Ascending aorta (tissue), 2 donors: ENCODE measurements at places on chromosomes 7 and 10. TPM values are rescaled to one million over a fixed set of nuclear protein-coding genes. Genes with fewer than 3 reads are reported as not detected.

Gene TRIL
- total RNA-seq: 13.5 TPM

Gene FRMD4A
- total RNA-seq: 108 TPM

Gene ZPBP
- total RNA-seq: not detected

Gene ELOVL3
- not detected for total RNA-seq

Gene CREB5
- total RNA-seq: 143 TPM

Gene PLEKHS1
- not detected for total RNA-seq

Gene STRA8
- total RNA-seq: not detected

Gene IPMK
- 2.8 TPM for total RNA-seq

Gene LRRC17
- 10.5 TPM for total RNA-seq

Gene UCMA
- not detected for total RNA-seq

Gene PTPRN2
- 7.3 TPM for total RNA-seq

- no peak for DNase-seq
- no peaks in the 10 kb centered on the region for H3K36me3 ChIP-seq
- no peaks in the 10 kb centered on the region for H3K4me1 ChIP-seq
Observed at GRCh38 chr10:12434277-12434676, 84.9 kb downstream of the CAMK1D start.

GRCh38 chr10:111203615-111204014, 126.8 kb downstream of the ADRA2A start:
- no peak overlapping the region for H3K4me3 ChIP-seq
- H3K27me3 ChIP-seq: no peaks in the 10 kb centered on the region
- H3K4me1 ChIP-seq: no peaks in the 10 kb centered on the region

GRCh38 chr7:121214657-121215056, 114.1 kb upstream of the WNT16 start:
- no peak for DNase-seq
- no peak overlapping the region for H3K27ac ChIP-seq
- no peaks in the 10 kb centered on the region for H3K27me3 ChIP-seq
- no peak overlapping the region for H3K4me3 ChIP-seq
- peaks cover 5% of the 10 kb centered on the region for H3K4me1 ChIP-seq
- H3K36me3 ChIP-seq: no peaks in the 10 kb centered on the region

- no peaks in the 10 kb centered on the region for H3K27me3 ChIP-seq
- no peak overlapping the region for H3K4me3 ChIP-seq
- no peaks in the 10 kb centered on the region for H3K36me3 ChIP-seq
- no peak for DNase-seq
- no peaks in the 10 kb centered on the region for H3K4me1 ChIP-seq
- no peak overlapping the region for H3K27ac ChIP-seq
Observed at GRCh38 chr7:158257001-158257400, 330.6 kb downstream of the PTPRN2 start.

GRCh38 chr7:52741670-52742290, 293.7 kb upstream of the POM121L12 start:
- no peak overlapping the region for H3K27ac ChIP-seq
- DNase-seq: no peak
- H3K27me3 ChIP-seq: no peaks in the 10 kb centered on the region
- H3K4me1 ChIP-seq: no peaks in the 10 kb centered on the region

DNA sequence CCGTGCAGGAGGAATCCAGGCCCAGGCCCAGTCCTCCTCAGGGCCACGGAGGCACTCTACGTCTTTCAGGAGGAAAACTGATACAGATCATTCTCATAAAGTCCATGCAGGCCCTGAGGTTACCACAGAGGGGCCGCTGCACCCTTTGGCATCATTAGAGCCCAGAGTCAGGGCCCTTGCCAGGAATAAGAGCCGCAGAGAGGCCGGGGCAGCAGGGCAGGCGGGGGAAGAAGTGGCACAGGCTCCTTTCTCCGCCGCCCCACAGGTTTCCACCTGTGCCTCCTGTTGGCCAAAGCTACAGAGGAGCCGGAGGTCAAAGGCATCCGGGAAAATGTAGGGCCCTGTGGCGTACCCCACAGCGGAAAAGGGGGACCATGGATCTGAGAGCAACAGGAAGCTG, 366.6 kb upstream of the SHH start:
- H3K36me3 ChIP-seq: no peaks in the 10 kb centered on the region
- H3K4me1 ChIP-seq: no peaks in the 10 kb centered on the region
- H3K27me3 ChIP-seq: no peaks in the 10 kb centered on the region
- DNase-seq: peak; percentile 51

DNA sequence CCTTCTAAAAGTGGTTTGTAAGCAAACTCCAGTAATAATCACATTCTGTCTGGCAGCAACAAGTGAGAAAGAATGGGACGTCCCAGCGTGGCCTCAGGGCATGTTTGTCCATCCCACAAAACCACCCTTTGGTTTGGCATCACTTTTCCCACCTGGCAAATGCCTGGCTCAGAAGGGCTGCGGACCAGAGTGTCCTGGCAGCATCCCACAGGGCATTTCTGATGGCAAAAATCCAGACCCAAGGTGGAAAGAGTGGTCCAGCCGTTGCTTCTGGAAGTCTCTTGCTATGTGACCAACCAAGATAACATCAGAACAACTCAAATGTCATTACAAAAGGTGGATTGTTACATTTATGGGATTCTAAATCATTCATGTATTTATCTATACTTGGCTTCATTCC, 174.4 kb downstream of the CREB5 start:
- no peak overlapping the region for H3K4me3 ChIP-seq
- H3K4me1 ChIP-seq: peaks cover 4% of the 10 kb centered on the region
- no peaks in the 10 kb centered on the region for H3K27me3 ChIP-seq
- no peaks in the 10 kb centered on the region for H3K36me3 ChIP-seq
- H3K27ac ChIP-seq: no peak overlapping the region

DNA sequence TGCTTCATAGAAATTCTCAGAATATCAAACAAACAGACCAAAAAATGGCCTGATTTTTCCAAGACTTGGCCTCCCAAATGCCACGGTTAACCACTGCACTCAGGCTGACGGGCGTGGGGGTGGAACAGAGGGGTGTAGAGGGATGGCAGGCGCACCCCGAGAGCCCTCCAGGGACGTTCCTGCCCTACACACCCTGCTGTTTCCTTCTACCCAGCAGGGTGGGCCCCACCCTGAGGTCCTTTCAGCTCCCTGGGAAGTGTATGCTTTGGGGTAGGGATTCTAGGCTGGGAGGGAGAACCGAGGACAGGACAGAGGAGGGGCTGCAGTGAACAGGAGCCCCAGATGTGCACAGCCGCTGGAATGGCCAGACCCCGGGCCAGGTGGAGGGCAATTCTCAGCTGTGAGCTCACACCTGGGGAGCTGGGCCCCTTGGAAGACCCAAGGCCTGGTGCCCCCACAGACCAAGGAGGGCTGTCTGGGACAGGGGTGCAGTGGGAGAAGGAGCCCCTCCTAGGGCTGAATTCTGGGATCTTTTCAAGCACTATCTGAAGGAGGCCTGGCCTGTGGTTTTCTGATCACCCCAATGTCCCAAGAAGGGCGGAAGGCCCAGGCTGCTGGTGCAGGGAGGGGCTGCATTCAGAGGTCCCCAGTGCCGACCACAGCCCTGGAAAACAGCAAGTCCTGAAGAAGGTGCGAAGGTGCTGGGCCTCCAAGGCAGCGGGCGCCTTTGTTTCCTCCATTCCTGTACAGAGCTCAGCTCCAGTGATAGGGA, 32.9 kb upstream of the INPP5A start:
- no peaks in the 10 kb centered on the region for H3K36me3 ChIP-seq
- DNase-seq: no peak
- no peaks in the 10 kb centered on the region for H3K27me3 ChIP-seq
- no peaks in the 10 kb centered on the region for H3K4me1 ChIP-seq
- H3K27ac ChIP-seq: no peak overlapping the region

DNA sequence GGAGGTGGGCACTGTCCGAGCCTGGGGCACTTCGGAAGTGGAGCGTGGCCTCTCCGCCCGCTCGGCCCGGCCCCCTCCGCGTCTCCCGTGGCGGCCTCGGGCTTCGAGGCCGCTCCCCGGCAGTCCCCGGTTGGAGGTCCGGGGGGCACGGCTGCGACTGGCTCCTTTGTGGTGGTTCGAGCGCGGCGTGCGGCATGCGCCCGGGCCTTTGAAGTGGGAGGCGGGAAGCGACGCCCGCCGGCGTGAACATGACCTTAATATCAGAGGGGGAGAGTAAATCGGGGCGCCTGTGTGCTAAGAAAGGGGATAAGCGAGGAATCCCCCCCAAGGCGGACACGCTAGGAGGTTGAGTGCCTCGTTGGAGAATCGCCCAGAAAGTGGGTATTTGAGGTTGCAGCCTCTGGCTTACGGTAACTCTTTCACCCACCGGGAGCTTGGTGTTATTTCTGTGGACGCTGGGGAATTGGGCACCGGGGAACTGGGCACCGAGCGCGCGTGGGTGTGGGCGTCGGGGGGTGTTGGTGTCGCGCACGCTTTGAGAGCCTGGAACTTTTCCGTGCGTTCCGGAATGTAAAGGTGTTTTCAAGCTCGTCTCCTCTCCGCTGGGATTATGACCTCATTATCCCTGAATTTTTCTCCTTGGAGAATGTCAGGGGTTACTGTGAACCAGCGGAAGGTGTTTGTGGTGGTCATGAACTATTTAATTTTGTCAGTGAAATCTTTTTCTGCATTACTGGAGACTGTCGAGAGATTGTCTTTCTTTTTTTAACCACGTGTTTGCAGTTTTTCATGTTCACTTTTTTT, 660 bp downstream of the SUV39H2 start:
- no peaks in the 10 kb centered on the region for H3K36me3 ChIP-seq
- peak overlapping the region; percentile 92 for H3K27ac ChIP-seq
- peak overlapping the region; percentile 92 for H3K4me3 ChIP-seq
- no peaks in the 10 kb centered on the region for H3K4me1 ChIP-seq
- H3K27me3 ChIP-seq: no peaks in the 10 kb centered on the region
- no peak for DNase-seq

DNA sequence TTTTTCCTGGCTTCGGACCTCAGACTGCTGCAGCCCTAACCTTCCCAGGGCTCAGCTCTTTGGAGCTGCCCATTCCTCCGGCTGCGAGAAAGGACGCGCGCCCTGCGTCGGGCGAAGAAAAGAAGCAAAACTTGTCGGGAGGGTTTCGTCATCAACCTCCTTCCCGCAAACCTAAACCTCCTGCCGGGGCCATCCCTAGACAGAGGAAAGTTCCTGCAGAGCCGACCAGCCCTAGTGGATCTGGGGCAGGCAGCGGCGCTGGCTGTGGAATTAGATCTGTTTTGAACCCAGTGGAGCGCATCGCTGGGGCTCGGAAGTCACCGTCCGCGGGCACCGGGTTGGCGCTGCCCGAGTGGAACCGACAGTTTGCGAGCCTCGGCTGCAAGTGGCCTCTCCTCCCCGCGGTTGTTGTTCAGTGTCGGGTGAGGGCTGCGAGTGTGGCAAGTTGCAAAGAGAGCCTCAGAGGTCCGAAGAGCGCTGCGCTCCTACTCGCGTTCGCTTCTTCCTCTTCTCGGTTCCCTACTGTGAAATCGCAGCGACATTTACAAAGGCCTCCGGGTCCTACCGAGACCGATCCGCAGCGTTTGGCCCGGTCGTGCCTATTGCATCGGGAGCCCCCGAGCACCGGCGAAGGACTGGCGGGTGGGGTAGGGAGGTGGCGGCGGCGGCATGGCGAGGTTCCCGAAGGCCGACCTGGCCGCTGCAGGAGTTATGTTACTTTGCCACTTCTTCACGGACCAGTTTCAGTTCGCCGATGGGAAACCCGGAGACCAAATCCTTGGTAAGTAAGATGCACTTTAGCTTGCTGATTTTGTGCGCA, at the start of gene PLXDC2:
Gene PLXDC2 (plus strand): TSS at position 22 of the 820 bp plus-strand sequence.
- peak within 1 kb of the TSS; percentile 72 for H3K4me3 ChIP-seq
- H3K4me1 ChIP-seq: peaks cover 2% of the 10 kb centered on the region
- DNase-seq: no peak
- H3K27me3 ChIP-seq: no peaks in the 10 kb centered on the region
- no peaks in the 10 kb centered on the region for H3K36me3 ChIP-seq
- H3K27ac ChIP-seq: peak within 1 kb of the TSS; percentile 93

DNA sequence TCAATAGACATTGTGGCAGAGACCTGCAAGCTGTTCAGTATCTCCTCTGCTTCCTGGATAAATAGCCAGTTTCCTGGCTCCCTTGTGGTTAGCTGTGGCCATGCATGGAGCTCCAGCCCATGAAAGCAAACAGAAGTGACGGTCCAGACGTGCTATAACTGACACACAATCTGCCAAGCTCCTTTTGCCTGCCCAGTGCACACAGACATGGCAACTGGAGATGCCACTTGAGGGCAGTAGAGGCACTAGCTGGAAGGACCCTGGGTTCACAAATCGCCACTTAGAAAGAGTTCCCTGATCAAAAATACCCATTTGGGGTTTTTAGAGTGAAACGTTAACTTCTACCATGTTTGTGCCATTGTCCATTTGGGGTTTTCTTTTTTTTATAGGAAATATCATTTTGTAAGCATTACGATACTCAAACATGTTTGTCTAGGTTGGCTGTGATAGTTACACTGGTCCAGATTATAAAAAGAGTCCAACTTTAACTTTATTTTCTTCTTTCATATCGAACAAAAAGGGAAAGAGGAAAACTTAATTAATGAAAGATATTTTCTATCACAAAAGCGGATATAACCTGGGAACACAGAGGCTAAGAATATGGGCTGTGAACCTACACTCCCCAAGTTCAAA, 31.3 kb downstream of the KIN start:
- no peak overlapping the region for H3K27ac ChIP-seq
- H3K4me1 ChIP-seq: no peaks in the 10 kb centered on the region
- H3K27me3 ChIP-seq: no peaks in the 10 kb centered on the region
- no peak for DNase-seq
- peaks cover 89% of the 10 kb centered on the region for H3K36me3 ChIP-seq
